Activated naive CD8-positive, alpha-beta T cell treated with anti-CD3 and anti-CD28 coated beads, Interleukin-2, amount 50 U/mL, for 24 hours (primary cell): ENCODE measurements at places on chromosomes 7 and 10.

DNA sequence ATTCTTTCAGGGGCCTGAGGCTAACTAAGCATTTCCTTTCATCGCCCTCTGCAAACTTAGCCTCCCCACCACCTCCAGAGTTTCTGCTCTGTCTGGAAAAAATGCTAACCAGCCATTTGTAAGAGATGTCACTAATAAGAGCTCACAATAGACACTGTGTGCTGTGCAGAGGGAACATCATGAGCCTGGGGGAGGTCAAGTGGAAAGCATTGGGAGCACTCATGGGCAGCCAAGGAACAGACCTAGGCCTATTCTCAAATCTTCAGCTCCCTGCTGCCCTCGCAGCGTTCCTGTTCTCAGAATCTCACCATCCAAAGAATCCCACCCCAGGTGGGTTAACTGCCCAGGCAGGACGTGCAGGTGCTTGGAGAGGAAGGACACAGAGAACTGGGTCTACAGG, 27.1 kb upstream of the GPAM start:
- no peak for DNase-seq

GRCh38 chr7:105015390-105015965, 1.5 kb downstream of the KMT2E start:
- DNase-seq: peak; percentile 31

DNA sequence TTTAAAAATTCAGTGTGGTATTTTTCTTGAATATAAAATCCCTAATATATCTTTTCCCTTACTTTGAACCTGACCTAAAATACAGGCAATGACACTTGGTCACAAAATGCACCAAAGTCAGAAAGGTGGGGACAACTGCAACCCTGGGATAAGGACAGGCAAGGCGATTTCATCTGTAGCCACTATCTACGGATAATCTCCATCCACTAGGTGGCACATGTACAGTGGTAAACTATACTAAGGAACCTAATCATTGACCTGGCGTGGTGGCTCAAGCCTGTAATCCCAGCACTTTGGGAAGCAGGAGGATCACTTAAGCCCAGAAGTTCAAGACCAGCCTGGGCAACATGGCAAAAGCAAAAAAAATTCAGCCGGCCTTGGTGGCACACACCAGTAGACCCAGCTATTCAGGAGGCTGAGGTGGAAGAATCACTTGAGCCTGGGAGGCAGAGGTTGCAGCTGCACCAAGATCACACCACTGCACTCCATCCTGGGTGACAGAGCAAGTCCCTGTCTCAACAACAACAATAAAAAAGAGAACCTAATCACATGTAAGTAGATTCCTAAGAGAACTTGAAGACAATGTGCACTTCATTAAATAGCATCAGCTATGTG, 98.9 kb downstream of the KMT2C start:
- peak; percentile 10 for DNase-seq

DNA sequence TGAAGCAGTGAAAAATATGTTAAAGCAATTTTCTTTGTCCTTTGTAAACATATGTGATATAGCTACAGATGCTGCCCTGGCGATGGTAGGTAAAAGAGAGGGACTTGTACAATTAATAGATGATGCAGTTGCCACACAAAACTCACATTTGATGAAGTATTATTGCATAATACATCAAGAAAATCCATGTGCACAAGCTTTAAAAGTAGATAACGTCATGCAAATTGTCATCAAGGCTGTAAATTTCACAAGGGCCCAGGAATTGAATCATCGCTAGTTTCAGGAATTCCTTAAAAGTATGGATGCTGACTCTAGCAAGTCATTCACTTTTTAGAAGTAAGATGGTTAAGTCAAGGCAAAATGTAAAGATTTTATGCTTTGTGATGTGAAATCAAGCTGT, 10.0 kb downstream of the CYP3A5 start:
- DNase-seq: no peak

GRCh38 chr10:65751218-65751617, 1174.6 kb upstream of the LRRTM3 start:
- DNase-seq: no peak
